ENCODE measurements at places on chromosomes 7 and 10.

DNA sequence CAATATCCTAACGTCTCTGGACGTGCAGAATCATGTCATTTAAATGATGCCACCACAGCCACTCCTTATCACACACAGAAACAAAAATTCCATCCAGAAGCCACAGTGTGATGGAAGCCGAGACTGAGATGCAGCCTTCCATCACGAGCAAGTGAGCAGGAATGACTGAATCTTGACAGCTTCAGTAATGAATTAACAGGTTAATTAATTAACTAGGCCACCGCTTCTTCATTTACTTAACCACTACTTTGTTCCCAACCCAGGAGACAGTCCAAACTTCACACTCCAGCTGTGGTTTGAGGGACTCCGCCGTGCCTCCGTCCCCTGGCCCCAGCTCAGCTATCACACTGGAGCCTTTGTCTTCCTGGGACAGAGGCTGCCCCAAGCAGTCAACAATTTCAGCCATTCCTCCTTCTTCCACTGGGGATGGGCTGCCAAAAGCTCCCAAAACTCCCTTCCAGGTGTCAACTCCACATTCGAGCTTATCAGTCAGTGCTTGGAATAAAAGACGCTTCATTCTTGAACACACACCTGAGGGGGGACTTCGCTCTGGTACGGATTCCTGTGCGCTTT is 65.9 kb downstream of the FGFR2 start:
- no peak for DNase-seq

- no peak for DNase-seq
These were observed 22.2 kb downstream of the AZGP1 start for GRCh38 chr7:99953649-99954048.

DNA sequence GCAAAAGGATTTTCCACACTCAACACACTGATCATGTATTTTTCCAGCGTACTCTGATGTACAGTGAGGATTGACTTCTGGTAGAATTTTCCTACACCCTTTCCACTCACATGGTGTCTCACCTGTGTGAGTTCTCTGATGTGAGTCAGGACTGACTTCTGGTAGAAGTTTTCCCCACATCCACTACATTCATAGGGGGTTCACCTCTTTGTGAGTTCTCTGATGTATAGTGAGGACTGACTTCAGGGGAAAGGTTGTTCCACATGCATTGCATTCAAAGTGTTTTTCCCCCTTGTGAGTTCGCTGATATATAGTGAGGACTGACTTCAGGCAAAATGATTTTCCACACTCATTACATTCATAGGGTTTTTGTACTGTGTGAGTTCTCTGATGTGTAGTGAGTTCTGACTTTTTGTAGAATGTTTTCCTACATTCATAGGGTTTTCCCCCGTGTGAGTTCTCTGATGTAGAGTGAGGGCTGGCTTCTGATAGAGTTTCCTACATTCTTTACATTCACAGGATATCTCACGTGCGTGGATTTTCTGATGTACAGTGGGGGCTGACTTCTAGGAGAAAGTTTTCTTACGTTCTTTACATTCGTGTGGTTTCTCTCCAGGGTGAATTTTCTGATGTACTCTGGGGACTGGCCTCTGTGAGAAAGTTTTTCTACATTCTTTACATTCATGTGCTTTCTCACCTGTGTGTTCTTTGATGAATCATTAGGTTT is 146.5 kb downstream of the GLRX3 start:
- no peak for DNase-seq

GRCh38 chr7:32219416-32219815 is 149.2 kb upstream of the PDE1C start:
- no peak for DNase-seq

GRCh38 chr10:3530346-3530745 is 254.7 kb downstream of the KLF6 start:
- DNase-seq: no peak

- no peak for DNase-seq
These were observed 170.0 kb downstream of the PRKG1 start for GRCh38 chr10:51244309-51244708.

DNA sequence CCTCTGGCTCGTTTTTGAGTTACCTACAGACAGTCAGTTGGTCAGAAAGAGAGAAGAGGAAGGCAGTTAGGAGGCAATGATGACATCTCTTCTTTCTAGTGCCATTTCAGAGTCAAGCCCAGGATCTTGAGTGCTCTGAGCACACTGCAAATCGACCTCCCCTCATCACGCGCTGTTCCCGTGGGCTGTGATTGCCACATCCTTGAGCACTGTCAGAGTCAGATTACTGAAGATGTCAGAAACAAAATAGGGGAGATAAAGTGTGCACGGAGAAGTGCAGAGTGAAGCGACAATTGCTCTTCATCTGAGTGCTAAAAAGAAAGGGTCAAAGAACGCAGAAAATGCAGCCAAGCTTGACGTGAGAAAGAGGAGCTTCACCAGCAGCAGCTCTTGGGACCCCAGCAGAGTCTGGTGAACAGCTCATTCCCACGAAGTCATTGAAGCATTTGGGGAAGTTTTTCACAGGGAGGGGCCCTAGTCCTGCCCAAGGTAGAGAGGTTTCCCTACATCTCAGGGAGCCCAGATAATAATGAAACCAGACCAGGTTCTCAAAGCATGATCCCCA is 661.7 kb upstream of the AUTS2 start:
- DNase-seq: no peak

DNA sequence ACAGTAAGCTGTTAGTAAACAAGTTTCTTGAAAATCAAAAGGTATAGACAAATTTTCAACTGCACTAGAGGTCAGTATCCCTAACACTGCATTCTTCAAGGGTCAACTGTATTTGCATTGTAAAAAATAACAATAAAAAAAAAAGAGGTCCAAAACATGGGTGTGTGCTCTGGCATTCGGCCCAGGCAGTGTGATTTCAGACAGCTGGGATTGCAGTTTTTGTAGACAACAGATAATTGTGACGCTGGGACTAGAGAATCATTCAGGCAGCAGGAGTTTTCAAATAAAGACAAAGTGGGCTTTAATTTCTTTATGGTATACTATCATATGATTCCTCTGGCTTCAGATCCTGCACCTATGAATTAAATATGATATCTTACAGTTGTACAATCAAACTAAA is 543.2 kb upstream of the SEMA3D start:
- DNase-seq: no peak

DNA sequence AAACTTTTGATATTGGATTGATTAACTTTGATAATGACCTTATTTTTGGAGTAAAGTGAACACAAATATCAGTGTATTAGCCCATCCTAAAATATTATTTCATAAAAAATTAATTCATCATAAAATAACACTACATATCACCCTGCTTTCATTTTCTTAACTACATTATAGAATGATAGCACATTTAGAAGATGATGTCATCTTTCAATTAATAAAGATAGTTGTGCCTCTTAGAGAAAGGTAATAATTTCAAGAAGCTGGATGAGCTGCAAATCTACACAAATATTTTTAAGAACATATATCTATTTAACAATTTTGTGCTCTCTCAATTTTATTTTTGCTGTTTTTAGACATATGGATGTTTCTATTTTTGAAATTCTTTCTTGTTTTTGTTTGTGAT is 126.1 kb downstream of the CNTNAP2 start:
- no peak for DNase-seq

DNA sequence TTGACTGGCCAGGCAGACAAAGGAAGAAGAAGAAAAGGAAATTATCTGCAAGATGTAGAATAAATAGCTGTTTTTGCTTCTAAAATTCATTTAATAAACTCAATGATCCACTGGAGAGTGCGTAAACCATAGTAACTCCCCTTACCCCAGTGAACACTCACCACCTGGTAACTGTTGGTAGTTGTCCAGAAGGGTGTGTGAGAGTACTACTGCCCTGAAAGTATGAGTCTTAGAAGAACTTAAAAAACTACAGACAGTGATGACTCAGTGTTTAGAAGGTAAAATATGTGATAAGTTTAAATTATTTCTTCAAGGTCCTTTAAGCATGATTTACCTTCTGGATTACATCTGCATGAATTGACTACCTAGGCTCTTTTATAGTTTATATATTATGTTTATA is 53.0 kb upstream of the SEMA3A start:
- no peak for DNase-seq

DNA sequence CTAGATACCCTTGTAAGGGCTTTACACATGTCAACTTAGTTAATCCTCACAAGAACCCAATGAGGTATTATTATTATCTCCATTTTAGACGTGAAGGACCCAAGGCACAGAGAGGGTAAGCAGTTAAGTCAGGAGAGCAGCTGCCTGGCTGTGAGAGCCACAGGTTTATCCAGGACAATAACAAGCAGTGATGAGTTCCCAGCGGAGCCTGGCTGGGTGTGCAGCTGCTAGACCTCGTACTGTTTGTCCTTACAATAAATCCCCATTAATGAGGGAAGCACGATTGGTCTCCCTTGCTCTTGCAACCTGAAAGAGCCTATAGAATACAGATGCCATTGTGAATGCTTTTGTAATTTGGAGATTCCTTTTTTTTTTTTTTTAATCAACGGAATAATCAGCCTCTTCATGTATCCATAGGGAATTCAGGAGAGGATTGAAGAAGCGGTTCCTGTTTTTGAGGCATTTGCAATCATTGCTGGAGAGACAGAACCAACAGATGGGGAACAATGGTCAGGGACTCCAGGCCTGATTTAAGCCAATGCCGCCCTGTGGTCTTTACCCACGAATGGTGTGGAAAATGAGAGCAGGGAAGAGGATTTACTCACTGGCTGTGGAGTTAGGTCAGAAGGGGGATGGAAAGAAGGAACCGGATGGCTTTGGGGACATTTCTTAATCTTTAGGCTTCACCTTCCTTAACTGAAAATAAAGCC is 12.3 kb upstream of the ASB4 start:
- peak; percentile 90 for DNase-seq

DNA sequence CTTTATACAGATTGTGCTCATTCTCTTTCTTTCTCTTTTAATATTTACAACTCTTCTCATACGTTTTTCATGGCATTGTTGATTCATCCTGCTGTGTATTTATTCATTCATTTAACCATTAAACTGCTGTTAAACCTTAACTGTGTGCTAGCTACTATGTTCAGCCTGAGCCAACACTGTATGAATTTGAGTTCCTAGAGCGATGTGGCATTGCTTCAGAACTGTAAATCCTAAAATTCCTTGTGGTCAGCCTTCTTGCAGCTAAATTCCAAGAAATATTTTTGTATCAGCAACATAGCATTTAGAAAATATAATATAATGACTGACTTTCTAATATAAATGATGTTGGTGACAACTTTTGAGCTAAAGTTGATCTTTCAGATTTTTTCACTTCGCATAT is 184.7 kb upstream of the FZD1 start:
- DNase-seq: no peak

DNA sequence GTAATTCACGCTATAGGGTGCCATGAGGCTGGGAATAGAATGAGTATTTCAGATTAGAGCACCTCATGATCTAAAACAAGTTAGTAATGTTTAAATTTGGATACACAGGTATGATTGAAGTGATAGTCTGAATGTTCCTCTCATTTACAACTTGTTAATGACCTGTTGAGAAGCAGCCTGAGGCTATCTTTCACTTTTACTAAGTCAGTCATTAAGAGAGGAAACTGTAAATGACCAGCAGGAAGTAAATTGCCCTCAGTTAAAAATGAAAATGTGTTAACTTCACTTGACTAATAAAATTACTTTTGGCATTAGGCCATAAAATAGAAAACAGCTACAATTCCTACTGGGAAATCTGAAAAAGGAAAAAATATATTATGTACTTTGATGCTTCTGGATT is 1042.0 kb downstream of the DNAJB9 start:
- no peak for DNase-seq

- DNase-seq: no peak
These were observed 38.3 kb downstream of the LYZL2 start for GRCh38 chr10:30591249-30591670.

DNA sequence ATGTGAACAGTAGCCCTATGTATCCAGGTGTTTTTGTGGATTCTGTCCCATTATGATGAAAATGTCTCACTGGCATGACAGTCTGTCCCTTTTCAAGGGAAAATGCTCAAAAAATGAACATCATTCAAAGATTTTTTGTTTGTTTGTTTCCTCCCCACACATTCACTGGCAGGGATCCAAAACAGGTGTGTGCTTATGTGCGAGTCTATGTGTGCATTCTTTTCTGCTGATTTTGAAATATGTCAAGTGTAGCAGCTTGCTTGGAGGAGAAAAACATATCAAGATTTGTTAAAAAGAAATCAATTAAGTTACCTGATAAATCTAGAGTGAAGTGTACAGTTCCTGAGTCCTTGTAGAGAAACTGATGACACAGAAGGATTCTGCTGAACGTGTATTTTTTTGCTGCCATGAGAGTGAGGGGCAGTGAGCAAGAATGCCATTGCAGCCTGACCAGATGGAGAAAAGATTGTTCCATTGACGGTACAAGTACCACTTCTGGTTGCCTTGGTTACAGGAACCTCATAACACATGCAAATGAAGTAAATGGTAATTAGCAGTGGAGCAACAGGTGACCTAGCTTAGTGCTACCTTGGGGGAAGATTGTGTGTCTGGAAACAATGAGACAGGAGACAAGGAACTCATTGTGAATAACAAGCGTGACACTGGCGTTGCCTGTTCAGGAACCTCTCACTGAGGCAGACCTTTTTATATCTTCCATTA is 277.4 kb upstream of the PHYHIPL start:
- no peak for DNase-seq

- DNase-seq: no peak
These were observed 34.1 kb downstream of the PNLIPRP2 start for GRCh38 chr10:116654816-116655215.

- DNase-seq: no peak
These were observed 751.9 kb upstream of the POT1 start for GRCh38 chr7:125681508-125681907.

GRCh38 chr10:128825626-128826025 is 641.4 kb upstream of the MGMT start:
- no peak for DNase-seq

DNA sequence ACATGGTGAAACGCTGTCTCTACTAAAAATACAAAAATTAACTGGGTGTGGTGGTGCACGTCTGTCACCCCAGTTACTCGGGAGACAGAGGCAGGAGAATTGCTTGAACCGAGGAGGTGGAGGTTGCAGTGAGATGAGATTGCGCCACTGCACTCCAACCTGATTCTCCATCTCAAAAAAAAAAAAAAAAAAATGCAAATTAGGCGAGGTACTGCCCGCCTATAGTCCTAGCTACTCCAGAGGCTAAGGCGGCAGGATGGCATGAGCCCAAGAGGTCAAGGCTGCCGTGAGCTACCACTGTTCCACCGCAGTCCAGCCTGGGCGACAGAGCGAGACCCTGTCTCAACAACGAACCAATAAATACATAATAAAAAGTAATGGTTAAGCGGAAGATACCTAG is 1.1 kb upstream of the EIF4H start:
- DNase-seq: no peak

GRCh38 chr10:31095677-31096560 is 64.3 kb upstream of the ZNF438 start:
- no peak for DNase-seq

DNA sequence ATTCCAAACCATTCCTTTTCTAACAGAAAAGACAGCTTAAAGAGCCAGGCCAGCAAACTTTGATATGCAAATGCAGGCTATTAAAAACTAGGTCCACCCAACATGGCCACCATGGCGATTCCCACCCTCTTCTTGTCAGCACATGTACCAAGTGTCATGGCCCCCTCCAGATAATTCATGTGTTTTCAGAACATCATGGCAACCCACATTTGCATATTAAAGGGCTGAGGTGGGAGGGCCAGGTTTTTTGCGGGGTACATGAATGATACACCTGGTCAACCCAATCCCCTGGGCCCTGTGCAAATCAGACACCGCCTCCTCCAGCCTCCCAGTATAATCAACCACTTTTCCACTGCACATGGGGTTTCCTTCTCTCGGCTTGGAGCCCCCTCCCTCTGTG is 965 bp upstream of the ERVW-1 start:
- no peak for DNase-seq

- DNase-seq: no peak
These were observed 66.1 kb downstream of the ABCA13 start for GRCh38 chr7:48237354-48237753.
